Bronchial epithelial cell (primary cell): ENCODE measurements at places on chromosomes 7 and 10.

DNA sequence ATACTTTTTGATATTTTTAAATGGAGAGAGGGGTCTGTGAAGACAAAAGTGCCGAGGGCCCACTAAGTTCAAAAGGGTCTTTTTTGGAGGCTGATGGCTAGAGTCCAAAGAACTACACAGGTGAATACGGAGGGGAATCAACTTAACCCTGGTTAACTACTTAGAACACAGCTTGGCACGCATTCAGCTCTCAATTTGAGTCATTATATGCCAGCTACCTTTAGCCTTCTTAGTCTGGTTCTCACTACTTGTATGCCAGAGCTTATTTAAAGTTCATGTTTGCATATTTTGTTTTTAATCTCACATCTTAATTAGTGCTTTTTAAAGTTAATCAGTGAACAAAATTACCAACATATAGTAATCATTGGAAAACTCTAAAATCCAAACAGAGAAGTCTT lies 80.8 kb downstream of the VWDE start:
- no peak for DNase-seq

DNA sequence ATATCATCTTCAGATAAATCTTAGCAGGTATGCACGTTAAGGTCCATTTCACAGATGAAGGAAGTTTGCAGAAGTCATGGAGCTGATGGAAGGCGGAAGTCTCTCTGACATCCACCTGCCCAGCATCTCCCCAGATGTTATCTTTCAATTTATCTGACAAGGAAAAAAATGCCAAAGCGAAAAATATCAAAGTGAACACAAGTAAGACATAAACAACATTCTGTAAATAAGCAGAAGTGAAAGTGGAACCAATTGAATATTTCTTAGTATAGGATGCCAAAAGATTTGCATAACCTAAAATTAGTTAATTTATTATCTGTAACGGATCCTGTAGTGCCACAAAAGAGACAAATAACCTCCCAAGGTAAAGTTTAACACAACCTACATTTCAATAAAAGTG lies 73.6 kb upstream of the NEBL start:
- no peak for DNase-seq

DNA sequence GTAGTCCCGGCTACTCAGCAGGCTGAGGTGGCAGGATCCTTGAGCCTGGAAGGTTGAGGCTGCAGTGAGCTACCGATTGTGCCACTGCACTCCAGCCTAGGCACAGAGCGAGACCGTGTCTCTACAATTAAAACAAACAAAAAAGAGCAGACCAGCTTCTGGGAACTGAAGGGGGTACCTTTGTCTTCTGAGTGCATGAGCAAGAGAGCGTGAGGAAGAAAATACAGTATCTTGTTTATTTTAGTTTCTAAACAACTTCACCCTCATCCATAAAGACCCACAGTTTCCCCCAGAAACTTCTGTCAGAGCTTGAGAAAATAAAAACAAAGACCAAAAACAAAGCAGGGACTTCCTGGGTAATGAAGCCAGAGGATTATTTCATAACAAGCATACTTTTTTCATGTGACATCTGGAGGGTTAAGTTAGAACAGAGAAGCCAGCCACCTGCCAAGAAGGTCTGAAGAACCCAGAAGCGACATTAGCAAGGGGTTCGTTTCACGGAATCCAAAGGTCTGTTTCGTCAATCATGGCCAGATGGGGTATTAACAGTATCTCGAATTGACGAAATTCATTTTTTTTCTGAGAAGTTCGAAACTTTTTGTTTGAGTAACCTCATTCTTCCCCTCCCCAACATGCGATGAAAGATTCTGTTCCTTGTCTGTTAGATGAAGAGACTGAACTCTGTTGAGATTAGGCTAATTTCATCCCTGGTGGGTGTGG lies 10.2 kb upstream of the IL2RA start:
- no peak for DNase-seq

- no peak for DNase-seq
Observed at GRCh38 chr7:28708033-28708951, 249.8 kb downstream of the TRIL start.
